ENCODE measurements at places on chromosomes 12 and 14.

DNA sequence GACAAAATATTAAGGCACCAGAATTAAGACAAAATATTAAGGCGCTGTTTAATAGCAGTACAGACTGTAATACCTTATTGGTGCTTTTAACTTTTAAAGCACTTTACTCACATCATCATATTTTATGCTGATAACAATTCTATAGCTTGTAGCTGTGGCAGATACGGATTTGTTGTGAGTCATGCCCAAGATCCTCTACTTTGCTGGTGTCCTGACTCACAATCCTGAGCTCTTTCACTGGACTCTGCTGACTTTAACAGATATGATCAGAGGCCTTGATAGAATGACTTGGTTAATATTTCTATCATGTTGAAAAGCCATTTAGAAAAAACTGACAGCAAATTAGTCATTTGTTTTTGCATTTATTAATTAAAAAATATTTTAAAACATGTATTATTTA is 99.0 kb upstream of the PKP2 start:
- no peak for DNase-seq

DNA sequence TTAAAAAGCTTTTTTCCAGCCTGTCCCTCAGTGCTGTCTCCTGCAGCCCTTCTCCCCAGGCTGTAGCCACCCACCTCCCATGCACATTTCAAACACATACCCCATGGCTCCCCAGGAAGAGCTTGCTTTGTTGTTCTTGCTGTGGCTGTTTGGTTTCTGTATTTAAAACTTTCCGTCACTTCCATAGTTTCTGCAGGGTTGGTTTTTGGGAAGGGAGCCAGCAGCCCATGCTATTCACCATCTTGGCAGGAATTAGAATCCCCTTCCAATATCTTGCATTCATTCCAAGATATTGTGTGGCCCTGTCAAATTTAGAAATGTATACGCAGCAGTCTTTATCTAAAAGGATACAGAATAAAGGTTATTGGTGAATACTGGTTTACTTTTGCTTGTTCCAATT is 29.6 kb downstream of the CFAP251 start:
- no peak for DNase-seq

DNA sequence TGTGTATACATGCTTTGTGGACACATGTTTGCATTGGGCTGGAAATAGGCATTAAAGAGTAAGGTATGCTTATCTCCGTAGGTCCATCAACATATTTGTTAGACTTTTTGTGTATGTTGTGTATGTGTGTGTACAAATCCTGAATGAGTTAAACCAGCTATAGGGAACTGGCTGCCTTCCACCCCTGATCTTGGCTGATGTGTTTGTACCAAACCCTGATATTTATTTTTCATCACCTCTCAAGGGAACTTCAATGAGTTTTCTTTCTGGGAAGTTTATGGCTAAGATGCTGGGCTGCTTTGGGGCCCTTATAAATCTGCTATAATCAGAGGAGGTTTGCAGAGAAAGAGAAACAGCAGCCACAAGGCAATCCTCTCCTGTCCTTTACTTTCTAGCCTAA is 37.1 kb upstream of the CISTR start:
- DNase-seq = no peak

DNA sequence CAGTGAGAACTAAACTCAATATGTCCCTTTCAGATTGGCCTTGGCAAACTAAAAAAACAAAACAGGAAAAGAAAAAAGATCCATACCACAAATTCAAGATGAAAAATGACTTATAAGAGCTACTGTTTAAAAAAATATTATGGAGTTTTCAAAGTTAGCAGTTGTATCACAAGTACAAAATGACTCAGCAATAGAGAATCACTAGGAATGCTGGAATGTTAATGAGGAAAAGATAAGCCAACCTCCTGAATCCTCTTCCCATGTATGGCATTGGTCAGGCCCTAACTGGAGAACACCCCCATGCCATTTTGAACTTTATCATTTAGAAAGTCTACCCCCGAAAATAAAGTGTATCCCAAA is 62.2 kb downstream of the PPP1R36 start:
- DNase-seq = no peak

- DNase-seq = no peak
Observed at GRCh38 chr12:69885658-69886057, 60.6 kb downstream of the MYRFL start.

Data from KG1 (cell line).